Caki2 (cell line): ENCODE measurements at places on chromosomes 1 and 21. TPM values are rescaled to one million over a fixed set of nuclear protein-coding genes. Genes with fewer than 3 reads are reported as not detected.
A peak's percentile ranks its signal among the peaks of the same experiment; 100 is the strongest.

DNA sequence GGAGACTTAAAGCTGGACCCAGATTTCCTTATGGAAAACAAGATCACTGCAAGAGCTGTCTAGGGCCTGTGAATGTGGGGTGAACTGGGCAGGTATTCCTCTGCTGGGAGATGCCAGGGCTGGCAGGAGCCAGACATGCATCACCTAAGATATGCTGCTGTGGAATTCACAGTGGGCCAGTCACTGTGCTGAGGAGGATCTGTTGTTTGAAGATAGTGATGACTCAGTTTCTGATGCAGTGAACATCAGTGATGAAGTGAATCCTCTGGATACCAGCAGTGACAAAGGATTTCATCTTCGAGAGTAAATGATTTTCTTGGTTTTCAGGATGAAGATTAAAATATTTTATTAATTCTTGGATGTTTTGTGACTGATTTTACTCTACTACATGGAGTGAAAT lies 29.9 kb upstream of the CAMSAP2 start:
- DNase-seq = no peak

GRCh38 chr1:207970329-207971233 lies 59.7 kb upstream of the CD34 start:
- no peak for DNase-seq

- DNase-seq = peak; percentile 59
These were observed 107.5 kb downstream of the GDAP2 start for GRCh38 chr1:117821774-117822482.

GRCh38 chr1:230487773-230488428 lies 61.8 kb upstream of the PGBD5 start:
- DNase-seq = no peak

- peak; percentile 95 for DNase-seq
These were observed 10.6 kb downstream of the CDC14A start for GRCh38 chr1:100362821-100363466.

GRCh38 chr1:112557385-112557784 lies 48.6 kb downstream of the WNT2B start:
- peak; percentile 12 for DNase-seq

GRCh38 chr1:229495782-229496181 lies 12.4 kb downstream of the NUP133 start:
- no peak for DNase-seq

DNA sequence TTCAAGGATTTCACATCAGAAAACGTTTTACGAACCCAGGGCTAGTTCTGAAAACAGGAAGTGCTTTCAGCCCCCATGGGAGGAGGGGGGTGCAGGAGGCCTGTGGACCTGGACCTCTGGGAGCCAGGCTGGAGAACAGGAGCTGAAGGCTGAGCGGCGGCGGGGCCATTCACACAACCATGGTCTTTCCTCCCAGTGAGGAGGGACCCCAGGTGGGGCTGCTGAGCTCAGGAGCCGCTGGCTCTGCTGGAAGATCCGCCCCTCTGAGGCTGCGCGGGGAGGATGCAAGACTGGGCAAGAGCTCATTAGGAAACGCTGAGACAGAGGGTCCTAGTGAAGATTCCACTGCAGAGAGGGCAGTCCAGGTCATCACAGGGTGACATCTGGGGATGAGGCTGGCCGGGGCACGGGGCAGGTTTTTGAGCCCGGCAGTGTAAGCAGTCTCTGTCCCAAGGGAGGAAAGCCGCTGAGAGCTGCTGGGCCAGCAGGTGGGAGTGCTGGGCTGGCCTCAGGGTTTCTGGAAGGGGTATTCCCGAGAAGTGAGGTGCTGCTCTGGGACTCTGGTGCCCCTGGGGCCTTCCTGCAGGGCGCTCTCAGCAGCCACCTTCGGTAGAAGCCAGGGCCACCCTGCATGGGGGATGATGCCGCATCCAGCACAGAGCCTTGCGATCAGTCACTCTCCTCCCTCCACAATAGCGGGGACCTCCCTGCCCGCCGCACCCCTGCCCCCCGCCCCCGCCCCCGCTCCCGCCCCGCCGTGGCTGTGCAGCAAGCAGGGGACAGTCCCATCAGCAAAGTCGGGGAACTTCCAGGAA lies 7.5 kb downstream of the MX2 start:
- no peak for DNase-seq

GRCh38 chr1:115056395-115056798 lies 26.8 kb downstream of the TSHB start:
- DNase-seq = peak; percentile 90

- no peak for DNase-seq
These were observed 1098.6 kb upstream of the NCAM2 start for GRCh38 chr21:19899645-19900044.

The DNAJC28 gene
- not detected in 2 replicates for total RNA-seq

- no peak for DNase-seq
These were observed 133.1 kb upstream of the C1orf174 start for GRCh38 chr1:4033129-4033676.

The PLA2G5 gene
- total RNA-seq = not detected in 2 replicates

DNA sequence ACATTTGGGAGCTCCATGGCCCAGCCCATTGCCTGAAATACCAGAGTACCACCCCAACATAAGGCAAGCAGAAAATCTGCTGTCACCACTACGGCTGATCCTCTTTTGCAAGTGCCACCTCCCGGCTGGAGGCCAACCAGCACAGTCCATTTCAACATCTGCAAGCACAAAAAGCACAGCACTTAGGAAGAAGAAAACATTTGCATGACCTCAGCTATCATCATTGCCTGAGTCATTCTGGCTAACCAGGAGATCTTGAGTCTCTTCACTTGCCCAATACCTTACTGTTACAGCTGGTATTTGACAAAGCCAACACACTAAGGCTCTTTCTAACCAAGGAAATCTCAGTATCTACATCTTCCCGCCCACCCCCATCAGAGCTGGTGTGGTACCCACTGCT lies 55.9 kb downstream of the NEK7 start:
- no peak for DNase-seq
